Mammary epithelial cell (primary cell): ENCODE measurements at places on chromosomes 3 and 15.

DNA sequence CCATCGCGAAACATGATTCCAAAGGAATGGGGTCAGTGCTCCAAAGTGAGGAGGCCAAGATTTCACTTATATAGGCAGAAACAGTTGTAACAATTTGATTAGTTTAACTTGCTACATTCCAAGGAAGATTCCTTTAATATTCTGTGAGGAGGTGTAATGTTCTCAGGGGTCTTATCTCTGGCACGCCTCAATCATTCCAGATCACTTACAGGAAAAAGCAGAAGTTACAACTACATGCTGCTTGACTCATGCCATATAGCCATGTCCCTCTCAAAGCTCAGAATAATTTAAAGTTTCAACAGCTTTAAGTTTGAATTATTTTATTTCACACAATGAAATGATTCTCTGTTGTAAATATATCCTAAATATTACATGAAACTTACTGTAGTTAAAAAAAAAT lies 3.5 kb upstream of the FYTTD1 start:
- DNase-seq: no peak

DNA sequence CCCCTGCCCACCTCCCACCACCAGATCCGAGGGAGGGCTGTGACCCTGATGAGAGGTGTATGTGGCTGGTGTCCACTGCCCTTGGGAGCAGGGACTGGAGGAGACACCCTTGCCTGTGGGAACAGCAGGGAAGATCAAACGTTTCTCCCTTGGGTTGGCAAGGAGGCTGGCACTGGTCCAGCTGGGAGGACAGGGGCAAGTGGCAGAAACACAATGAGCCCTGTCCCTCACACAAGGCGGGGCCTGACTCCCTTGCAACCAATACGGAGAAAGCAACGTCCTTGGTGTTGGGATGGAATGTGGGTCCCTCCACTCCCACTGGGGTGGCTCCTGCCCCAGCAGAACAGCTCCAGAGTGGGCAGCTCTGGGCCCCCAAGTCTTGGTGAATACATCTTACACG lies 5.2 kb downstream of the HYAL2 start:
- no peak for DNase-seq

- DNase-seq: peak; percentile 99
Measured at GRCh38 chr3:120170223-120170622, 76.0 kb upstream of the GSK3B start.

GRCh38 chr15:83734487-83734886 lies 80.6 kb downstream of the ADAMTSL3 start:
- DNase-seq: peak; percentile 85

- no peak for DNase-seq
Measured at GRCh38 chr15:66729331-66729951, 27.4 kb downstream of the SMAD6 start.

GRCh38 chr15:20652914-20653313 lies 111.3 kb upstream of the GOLGA6L6 start:
- no peak for DNase-seq

- DNase-seq: no peak
Measured at GRCh38 chr3:50374363-50375257, 15.3 kb upstream of the TMEM115 start.

DNA sequence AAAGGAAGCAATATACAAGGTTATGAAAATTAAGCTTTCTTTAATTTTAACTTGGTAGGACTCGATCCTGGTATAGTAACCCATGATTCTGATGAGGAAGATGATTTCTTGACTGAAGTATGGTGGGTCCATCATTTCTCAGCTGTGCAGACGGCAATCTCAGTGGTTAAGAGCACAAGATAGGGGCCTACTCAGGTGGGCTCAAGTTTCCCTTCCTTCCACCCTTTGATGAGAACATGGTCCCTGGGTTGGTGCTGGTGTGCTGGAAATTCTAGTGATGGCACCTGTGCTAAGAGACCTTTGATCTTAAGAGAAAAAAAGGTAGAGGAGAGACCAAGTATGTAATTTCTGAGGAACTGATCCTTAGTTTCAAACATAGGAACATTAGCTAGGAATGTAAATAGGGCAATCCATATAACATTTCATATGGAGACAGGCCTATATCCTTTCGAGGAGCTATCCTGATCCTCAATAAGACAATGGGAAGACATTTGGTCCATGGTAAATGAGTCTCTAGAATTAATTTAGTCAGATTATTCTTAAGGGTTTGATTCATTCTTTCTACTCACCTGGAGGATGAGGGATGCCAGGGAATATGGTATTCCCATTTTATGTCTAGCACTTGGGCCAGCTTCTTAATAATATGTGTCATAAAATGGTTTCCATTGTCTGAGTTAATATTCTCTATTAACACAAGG lies 104.5 kb upstream of the NECTIN3 start:
- DNase-seq: no peak

- no peak for DNase-seq
Measured at GRCh38 chr3:179729086-179729485, 76.2 kb downstream of the USP13 start.

- DNase-seq: no peak
Measured at GRCh38 chr3:188914552-188914951, 257.2 kb upstream of the TPRG1 start.

DNA sequence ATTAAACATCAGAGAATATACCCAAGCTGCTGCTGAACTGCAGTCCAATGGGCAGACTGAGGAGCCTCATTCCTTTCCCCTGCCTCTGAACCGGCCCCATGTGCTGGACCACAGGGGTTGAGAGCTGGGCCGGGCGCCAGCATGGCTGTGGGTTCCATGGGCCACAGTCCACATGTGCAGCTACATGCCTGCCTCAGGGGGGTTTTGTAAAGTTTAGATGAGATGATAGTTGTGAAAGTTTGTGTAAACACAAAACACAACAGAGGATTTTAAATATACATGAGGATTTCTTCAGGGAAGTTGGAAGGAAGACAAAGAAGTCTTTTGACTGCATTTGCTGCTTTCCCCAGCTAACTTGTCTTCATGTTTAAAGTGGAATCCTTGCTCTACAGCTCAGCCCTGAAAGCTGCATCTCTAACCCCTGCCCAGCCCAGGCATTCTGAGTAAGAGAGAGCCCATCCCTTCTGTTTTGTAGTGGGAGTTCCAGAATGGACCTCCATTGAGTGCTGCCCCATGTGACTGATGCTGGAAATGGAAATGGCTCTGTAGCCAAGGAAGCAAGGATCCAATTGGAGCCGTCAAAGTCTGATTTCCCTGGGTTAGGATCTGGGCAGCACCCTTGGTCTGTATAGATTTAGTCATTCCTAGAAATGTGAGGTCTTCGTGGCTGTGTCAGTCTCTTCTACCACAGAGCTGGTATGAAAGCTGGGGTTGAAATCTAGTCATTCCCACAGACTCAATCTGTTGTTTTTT lies 17.5 kb downstream of the SLC12A8 start:
- no peak for DNase-seq

GRCh38 chr3:127610105-127610504 lies 11.9 kb downstream of the MCM2 start:
- no peak for DNase-seq

DNA sequence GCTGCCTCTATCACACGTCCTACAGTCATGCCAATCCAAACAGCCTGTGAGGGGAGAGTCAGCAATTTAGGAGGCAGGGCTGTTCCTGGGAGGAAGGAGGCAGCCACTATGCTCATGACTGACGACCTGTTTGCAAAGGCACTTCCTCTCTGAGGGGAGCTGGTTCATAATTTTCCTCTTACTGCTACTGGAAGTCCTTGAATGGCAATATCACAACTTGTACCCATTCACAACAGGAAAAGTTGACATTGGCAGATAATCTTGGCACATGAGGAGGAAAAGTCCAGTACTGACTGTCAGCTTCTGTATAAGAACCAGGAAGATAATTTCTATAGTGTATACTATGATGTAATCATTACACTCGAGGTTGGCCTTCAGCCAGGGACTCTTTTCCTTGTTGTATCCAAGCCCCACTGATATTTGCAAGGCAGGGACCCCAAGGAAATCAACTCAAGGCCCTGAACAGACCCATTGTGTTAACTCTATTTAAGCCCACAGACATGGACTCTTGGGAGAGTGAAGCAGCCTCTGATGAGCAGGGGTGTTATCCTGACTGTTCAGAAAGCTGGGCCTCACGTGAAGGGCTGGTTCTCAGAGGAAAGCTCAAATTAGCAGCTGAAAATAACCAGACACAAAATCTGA lies 267.3 kb upstream of the ADAMTS9 start:
- no peak for DNase-seq

GRCh38 chr15:31326875-31327668 lies 437 bp downstream of the KLF13 start:
- DNase-seq: peak; percentile 73

- peak; percentile 93 for DNase-seq
Measured at GRCh38 chr3:186417791-186418190, 55.8 kb upstream of the DGKG start.

- no peak for DNase-seq
Measured at GRCh38 chr3:169255511-169255910, 408.0 kb downstream of the MECOM start.

DNA sequence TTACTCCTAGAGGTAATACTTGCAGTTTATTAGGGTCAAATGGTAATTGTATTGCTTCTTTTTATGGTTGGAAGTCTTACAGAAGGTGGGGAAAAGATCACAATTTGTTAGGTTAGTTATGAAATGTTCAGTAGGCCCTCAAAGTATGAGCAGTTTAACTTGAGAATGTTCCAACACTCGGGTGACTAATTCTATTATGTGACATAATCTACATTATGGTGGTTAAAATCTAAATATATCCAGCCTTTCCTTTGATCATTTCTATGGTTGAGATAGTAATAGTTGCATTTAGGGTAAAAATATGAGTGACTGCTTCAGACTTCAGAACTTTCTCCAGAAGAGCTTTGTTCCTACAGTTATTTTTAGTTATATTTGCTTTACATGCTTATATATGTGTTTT lies 19.6 kb upstream of the FBXO22 start:
- peak; percentile 3 for DNase-seq

- peak; percentile 21 for DNase-seq
Measured at GRCh38 chr3:15102256-15102655, 3.3 kb upstream of the RBSN start.

DNA sequence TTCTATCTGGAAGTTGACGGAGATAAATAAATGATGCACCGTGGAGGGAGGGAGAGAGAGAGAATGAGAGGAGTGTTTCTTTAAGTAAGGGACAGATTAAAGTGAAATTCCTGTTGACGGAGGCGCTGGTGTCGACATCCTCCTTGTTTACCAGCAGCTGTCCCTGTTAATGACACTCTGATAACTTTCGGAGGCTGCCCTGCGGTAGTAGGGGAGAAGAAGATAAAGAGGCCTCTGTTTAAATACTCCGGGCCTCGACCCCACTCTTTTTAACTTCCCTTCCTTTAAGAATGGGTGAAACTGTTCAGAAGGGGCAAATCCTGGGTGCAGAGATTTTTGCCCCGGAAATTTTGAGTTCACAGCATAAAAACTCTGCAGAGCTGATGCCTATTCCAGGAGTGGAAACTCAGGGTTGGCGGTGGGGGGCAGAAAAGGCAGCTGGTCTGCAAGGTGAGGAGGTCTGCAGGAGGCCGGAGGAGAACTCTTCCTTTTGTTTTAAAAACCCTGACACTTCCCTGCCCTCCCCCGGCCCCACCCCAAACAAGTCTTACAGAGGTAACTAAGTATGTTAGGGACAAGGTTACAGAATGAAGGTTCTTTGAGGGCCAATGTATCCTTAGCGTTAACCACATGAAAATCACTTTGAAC lies 276.6 kb upstream of the NR2F2 start:
- no peak for DNase-seq

DNA sequence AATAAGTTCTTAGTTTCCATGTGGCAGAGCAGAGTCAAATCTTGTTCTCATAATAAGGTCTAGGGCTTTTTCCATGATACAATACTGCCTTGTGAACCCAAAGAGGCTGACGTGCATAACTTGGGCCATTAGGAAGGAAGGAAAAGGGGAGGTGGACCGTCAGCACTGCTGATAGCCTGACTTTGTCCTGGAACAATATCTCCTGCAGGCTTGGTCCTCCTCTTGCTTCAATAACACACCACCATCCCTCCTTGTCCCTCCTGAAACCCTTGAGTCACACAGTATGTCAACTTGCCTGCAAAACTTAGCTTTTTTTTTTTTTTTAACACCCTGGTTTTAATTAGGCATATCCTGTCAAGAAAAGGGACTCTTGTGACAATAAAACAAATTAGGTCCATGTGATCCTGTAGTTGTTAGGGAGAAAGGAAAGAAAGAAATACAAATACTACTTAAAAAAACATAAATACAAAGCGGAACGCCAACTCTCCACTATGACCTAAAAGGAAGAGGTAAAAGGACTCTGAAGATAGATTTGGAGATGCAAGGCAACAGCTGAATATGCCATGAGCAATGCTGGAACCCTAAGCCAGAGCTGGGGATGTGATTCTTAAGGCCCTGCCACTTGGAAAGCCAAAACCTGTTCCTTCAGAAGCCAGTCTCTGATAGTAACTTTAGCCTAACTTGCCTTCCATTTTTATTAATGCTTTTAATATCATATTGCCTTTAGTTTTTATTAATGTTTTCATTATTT lies 67.0 kb downstream of the WWTR1 start:
- no peak for DNase-seq

DNA sequence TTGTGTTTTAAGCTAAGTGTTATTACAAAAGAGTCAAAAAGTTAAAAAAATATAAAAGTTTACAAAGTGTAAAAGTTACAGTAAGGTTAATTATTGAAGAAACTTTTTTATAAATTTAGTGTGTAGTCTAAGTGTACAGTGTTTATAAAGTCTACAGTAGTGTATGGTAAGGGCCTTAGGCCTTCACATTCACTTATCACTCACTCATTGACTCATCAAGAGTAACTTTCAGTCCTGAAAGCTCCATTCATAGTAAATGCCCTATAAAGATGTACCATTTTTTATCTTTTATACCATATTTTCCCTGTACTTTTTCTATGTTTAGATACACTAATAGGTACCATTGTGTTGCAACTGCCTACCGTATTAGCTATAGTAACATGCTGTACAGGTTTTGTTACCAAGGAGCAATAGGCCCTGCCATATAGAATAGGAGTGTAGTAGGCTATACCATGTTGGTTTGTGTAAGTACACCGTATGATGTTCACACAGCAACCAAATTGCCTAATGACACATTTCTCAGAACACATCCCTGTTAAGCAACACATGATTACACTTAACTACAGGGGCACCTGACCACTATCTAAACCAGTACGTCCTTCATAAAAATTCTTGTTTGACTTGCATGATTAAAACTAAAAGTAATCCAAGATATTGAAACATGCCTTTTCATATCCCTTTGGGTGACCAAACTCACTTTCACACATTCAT lies 17.2 kb downstream of the RAD18 start:
- DNase-seq: no peak
